SJSA1 (cell line): ENCODE measurements at places on chromosomes 7 and 10.

- H3K4me1 ChIP-seq, result peaks cover 47% of the 10 kb centered on the region
- no peak overlapping the region for H3K4me3 ChIP-seq
- DNase-seq, result no peak
- no peaks in the 10 kb centered on the region for H3K36me3 ChIP-seq
- H3K27ac ChIP-seq, result no peak overlapping the region
- H3K27me3 ChIP-seq, result no peaks in the 10 kb centered on the region
Measured at GRCh38 chr10:110423650-110424049, 74.1 kb upstream of the DUSP5 start.

DNA sequence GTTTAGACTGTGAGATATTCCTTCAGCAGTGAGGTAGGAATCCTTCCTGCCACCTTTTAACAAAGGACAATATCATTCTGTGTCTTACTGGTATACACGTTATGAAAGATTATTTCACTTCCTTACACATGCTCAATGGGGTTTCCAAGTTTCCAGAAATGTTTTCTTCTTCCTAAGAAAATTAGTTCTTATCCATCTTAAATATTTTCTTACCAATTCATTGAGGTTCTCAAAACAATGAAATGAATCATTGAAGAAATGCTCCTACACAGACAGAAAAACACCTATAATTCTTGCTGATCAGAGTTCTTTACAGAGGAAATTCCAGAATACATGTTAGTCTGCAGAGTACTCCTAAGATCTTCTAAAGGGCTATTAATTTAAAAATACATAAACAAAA lies 51.4 kb upstream of the SEC61G start:
- no peak overlapping the region for H3K4me3 ChIP-seq
- no peaks in the 10 kb centered on the region for H3K27me3 ChIP-seq
- peaks cover 28% of the 10 kb centered on the region for H3K4me1 ChIP-seq
- H3K27ac ChIP-seq, result peak overlapping the region; percentile 56
- no peaks in the 10 kb centered on the region for H3K36me3 ChIP-seq

DNA sequence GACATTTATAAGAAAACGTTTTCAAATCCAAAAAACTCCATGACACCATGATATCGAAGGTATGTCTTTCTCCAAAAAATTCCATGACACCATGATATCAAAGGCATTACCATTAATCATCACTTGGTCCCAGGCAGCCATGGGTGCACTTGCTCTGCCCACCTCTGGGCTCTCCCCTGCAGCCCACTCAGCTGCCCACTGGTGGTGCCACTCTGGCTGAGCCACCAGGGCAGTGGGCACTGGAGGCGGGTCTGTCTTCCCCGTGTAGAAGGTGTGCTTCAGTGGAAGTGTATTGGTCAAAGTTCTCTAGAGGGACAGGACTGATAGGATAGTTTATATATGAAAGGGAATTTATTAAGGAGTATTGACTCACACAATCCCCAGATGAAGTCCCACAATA lies 240.4 kb downstream of the KLF6 start:
- H3K27me3 ChIP-seq, result no peaks in the 10 kb centered on the region
- peaks cover 14% of the 10 kb centered on the region for H3K4me1 ChIP-seq
- no peak overlapping the region for H3K27ac ChIP-seq
- H3K36me3 ChIP-seq, result no peaks in the 10 kb centered on the region
- H3K4me3 ChIP-seq, result no peak overlapping the region
- no peak for DNase-seq

- no peak overlapping the region for H3K4me3 ChIP-seq
- no peak for DNase-seq
- no peak overlapping the region for H3K27ac ChIP-seq
- H3K4me1 ChIP-seq, result no peaks in the 10 kb centered on the region; the same call in 1 of the 2 replicates
- H3K27me3 ChIP-seq, result no peaks in the 10 kb centered on the region
- H3K36me3 ChIP-seq, result peaks cover 13% of the 10 kb centered on the region
Measured at GRCh38 chr7:7237201-7237977, 55.0 kb downstream of the C1GALT1 start.
